Activated CD8-positive, alpha-beta memory T cell treated with anti-CD3 and anti-CD28 coated beads for 36 hours (primary cell): ENCODE measurements at places on chromosomes 1 and 21. TPM values are rescaled to one million over a fixed set of nuclear protein-coding genes. Genes with fewer than 3 reads are reported as not detected.

The TLCD4 gene
- 0.10 TPM for total RNA-seq

The PCP4 gene
- not detected for total RNA-seq

The HSD11B1 gene
- total RNA-seq, result 1.7 TPM

The DNM3 gene
- 0.78 TPM for total RNA-seq

The FGGY gene
- total RNA-seq, result 8.9 TPM

The ARHGEF10L gene
- total RNA-seq, result not detected

The LRRC8D gene
- 40.4 TPM for total RNA-seq

The C8A gene
- total RNA-seq, result not detected

The GPR153 gene
- 0.67 TPM for total RNA-seq

The APCS gene
- total RNA-seq, result not detected

The FAM72A gene
- 24.6 TPM for total RNA-seq
